PC-9 (cell line): ENCODE measurements at places on chromosomes 16 and 17. TPM values are rescaled to one million over a fixed set of nuclear protein-coding genes. Genes with fewer than 3 reads are reported as not detected.

GRCh38 chr17:81025741-81026129, 9.2 kb upstream of the BAIAP2 start:
- no peak overlapping the region for H3K27ac ChIP-seq
- DNase-seq: no peak
- no peak overlapping the region for H3K4me3 ChIP-seq
- no peaks in the 10 kb centered on the region for H3K36me3 ChIP-seq
- no peaks in the 10 kb centered on the region for H3K27me3 ChIP-seq

- no peak for DNase-seq
- no peak overlapping the region for H3K27ac ChIP-seq
- H3K27me3 ChIP-seq: no peaks in the 10 kb centered on the region
- no peak overlapping the region for H3K4me3 ChIP-seq
- H3K4me1 ChIP-seq: no peaks in the 10 kb centered on the region
- H3K36me3 ChIP-seq: no peaks in the 10 kb centered on the region
Measured at GRCh38 chr17:82964851-82965341, 114.5 kb upstream of the METRNL start.

GRCh38 chr16:1099189-1100083, 3.4 kb upstream of the C1QTNF8 start:
- no peaks in the 10 kb centered on the region for H3K36me3 ChIP-seq
- no peak for DNase-seq
- peaks cover 57% of the 10 kb centered on the region for H3K27me3 ChIP-seq
- no peak overlapping the region for H3K4me3 ChIP-seq

DNA sequence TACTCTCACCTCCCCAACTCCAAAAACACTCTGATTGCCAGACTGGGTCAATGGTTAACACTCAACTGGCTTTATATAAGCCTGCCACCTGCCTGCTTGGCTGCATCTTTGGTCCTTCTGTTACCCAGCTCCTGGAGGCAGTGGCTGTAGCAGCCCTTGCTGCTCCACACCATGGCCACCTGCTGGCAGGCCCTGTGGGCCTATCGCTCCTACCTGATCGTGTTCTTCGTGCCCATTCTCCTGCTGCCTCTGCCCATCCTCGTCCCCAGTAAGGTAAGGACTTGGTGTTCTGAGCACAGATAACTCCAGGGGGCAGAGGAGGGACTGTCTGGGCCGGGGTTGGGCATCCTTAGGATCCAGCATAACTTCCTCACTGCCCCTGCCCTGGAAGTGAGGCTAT, at the start of gene SLC13A2:
SLC13A2 (plus strand) TSS at position 103 of the 400 bp plus-strand sequence; CDS start at position 172, 69 bp downstream.
- H3K27me3 ChIP-seq: no peaks in the 10 kb centered on the region
- peaks cover 20% of the 10 kb centered on the region for H3K4me1 ChIP-seq
- no peak within 1 kb of the TSS for H3K27ac ChIP-seq
- no peaks in the 10 kb centered on the region for H3K36me3 ChIP-seq
- H3K4me3 ChIP-seq: no peak within 1 kb of the TSS

DNA sequence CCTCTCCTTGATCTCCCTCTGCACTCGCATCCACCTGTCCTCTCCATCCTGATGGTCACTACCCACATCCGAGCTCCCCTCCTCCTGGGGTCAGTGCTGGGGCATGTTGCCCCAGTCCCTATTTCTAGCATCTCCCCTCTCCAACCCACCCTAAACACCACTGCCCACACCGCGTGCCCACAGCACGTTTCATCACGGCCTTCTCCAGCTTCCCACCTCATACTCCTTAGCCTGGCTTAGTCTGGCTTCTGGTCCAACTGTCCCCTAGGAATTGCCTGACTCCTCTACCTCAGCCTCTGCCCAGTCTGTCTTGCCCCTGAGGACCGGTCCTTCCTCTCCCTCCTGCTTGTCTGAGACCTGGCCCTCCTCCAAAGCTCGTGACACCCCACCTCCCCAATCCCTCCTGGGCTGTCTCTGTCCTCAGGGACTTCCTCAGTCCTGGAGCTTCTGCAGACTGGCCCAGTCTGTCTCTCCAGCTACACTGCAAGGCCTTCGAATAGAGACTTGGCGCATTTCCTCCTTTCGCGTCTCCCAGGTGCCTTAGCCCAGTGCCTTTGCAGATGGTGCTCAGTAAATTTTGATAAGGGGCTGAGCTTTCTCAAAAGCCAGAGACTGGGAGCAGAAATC, 4.9 kb downstream of the ALOX15 start:
- H3K4me3 ChIP-seq: no peak overlapping the region
- DNase-seq: no peak
- no peak overlapping the region for H3K27ac ChIP-seq
- no peaks in the 10 kb centered on the region for H3K36me3 ChIP-seq
- peaks cover 10% of the 10 kb centered on the region; the same call in 1 of the 2 replicates for H3K4me1 ChIP-seq

- no peak for DNase-seq
- no peaks in the 10 kb centered on the region for H3K27me3 ChIP-seq
- no peaks in the 10 kb centered on the region for H3K4me1 ChIP-seq
- no peak overlapping the region for H3K4me3 ChIP-seq
Measured at GRCh38 chr16:71859762-71860521, 14.2 kb downstream of the ATXN1L start.

GRCh38 chr17:51391982-51392654, 131.8 kb downstream of the UTP18 start:
- H3K4me1 ChIP-seq: no peaks in the 10 kb centered on the region
- no peak overlapping the region for H3K27ac ChIP-seq
- no peaks in the 10 kb centered on the region for H3K36me3 ChIP-seq
- no peak for DNase-seq

- peaks cover 6% of the 10 kb centered on the region; the same call in 1 of the 2 replicates for H3K27me3 ChIP-seq
- H3K4me3 ChIP-seq: no peak overlapping the region
- DNase-seq: no peak
- no peaks in the 10 kb centered on the region for H3K4me1 ChIP-seq
- H3K36me3 ChIP-seq: no peaks in the 10 kb centered on the region
Measured at GRCh38 chr16:17037499-17037898, 433.3 kb downstream of the XYLT1 start.

- H3K27ac ChIP-seq: no peak within 1 kb of the TSS
- H3K36me3 ChIP-seq: no peaks in the 10 kb centered on the region
- no peak within 1 kb of the TSS for H3K4me3 ChIP-seq
- no peaks in the 10 kb centered on the region for H3K27me3 ChIP-seq
- peaks cover 1% of the 10 kb centered on the region; the same call in 1 of the 2 replicates for H3K4me1 ChIP-seq
Measured at GRCh38 chr17:41711669-41712400, at the start of gene GAST. GAST (plus strand) TSS chr17:41712331; CDS start chr17:41715437, 3,106 bp downstream.

GRCh38 chr17:36545465-36546417, 1.0 kb downstream of the GGNBP2 start:
- peak; percentile 97 for DNase-seq
- peaks cover 20% of the 10 kb centered on the region for H3K36me3 ChIP-seq
- H3K27me3 ChIP-seq: no peaks in the 10 kb centered on the region
- peaks cover 27% of the 10 kb centered on the region for H3K4me1 ChIP-seq
- peak overlapping the region; percentile 62 for H3K27ac ChIP-seq

DNA sequence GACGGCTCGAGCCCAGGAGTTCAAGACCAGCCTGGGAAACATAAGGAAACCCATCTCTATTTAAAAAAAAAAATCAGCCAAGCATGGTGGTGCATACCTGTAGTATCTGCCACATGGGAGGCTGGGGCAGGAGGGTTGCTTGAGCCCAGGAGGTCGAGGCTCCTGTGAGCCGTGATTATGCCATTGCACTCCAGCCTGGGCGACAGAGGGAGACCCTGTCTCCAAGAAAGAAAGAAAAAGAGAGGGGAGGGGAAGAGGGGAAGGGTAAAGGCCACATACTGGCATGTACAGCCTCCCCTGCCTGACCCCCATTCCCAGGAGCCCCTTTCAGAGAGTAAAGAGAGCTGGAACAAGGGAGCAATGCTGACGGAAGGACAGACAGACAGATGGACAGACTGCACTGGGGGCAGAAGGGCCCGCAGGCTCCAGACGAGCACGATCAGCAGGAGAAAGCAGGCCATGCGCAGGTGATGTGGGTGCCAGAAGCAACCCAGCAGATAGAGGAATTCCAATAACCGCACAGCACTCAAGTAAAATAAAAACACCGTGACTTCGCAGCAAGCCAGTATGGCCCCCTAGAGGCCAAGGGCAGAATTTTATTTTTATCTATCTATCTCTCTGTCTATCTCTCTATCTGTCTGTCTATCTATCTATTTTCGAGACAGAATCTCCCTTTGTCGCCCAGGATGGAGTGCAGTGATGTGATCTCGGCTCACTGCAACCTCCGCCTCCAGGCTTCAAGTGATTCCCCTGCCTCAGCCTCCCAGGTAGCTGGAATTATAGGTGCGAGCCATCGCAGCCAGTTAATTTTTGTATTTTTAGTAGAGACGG, 27.1 kb upstream of the SNN start:
- H3K27me3 ChIP-seq: no peaks in the 10 kb centered on the region
- peak overlapping the region; percentile 15; the same call in 1 of the 2 replicates for H3K4me3 ChIP-seq
- H3K27ac ChIP-seq: peak overlapping the region; percentile 99
- H3K4me1 ChIP-seq: peaks cover 43% of the 10 kb centered on the region
- peak; percentile 59 for DNase-seq

GRCh38 chr16:83392743-83393142, 415.0 kb upstream of the HSBP1 start:
- H3K4me1 ChIP-seq: no peaks in the 10 kb centered on the region
- peaks cover 16% of the 10 kb centered on the region; the same call in 1 of the 2 replicates for H3K27me3 ChIP-seq
- H3K4me3 ChIP-seq: no peak overlapping the region

DNA sequence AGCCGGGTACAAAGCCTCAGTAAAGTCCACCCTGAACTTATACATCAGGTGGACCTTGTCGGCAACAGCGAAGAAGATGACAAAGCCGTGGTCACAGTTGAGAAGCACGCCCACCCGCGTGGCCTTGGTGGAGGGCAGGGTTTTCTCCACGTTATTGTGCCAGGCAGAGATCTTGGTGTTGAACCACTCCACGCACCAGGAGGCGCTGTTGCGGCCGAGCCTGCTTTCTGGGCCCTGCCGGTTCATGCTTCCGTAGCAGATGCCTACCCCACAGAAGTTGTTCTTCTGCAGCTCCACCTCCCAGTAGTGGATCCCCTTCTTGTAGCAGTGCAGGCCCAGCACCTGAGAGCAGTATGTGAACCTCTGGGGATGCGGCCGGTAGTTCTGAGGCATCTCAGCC, 22.1 kb downstream of the TRIM25 start:
- H3K27ac ChIP-seq: no peak overlapping the region
- H3K4me3 ChIP-seq: no peak overlapping the region
- DNase-seq: no peak
- no peaks in the 10 kb centered on the region for H3K4me1 ChIP-seq

- no peak for DNase-seq
- no peak overlapping the region for H3K27ac ChIP-seq
- no peaks in the 10 kb centered on the region for H3K4me1 ChIP-seq
- no peaks in the 10 kb centered on the region for H3K27me3 ChIP-seq
Measured at GRCh38 chr17:6591599-6592158, 35.3 kb upstream of the PITPNM3 start.

GRCh38 chr16:88466175-88466862, 13.2 kb downstream of the ZFPM1 start:
- H3K4me1 ChIP-seq: no peaks in the 10 kb centered on the region
- H3K27ac ChIP-seq: no peak overlapping the region
- H3K27me3 ChIP-seq: no peaks in the 10 kb centered on the region
- no peaks in the 10 kb centered on the region for H3K36me3 ChIP-seq
- DNase-seq: no peak
- H3K4me3 ChIP-seq: no peak overlapping the region

DNA sequence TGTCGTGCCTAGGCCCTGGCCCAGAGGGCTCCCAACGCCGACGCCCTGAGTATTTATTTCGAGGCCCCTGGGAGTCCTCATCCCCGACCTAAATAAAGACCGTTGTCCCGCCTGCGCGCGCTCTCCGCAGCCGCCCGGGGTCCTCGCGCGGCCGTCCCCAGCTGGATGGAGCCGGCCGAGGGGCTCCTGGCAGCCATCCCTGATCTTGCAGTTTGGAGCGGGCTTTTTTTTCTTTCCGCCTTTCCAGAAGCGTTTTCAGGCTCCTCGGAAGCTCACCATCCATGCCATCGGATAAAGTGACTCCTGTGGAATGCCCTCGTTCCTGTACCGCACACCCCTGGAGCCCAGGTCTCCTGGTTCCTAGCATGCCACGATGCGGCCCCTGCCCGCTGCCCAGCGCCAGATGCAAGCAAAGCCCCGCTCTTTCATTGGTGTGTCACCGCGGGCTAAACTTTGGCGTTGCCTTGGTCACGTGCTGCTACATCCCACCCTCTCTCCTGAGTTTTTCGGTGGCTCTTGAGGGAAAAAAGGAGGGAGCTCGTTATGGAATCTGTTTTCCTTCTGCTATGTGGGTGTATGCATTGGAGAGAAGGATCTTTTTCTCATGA, 716 bp downstream of the TMEM94 start:
- peak overlapping the region; percentile 88 for H3K4me3 ChIP-seq
- DNase-seq: no peak
- H3K27ac ChIP-seq: peak overlapping the region; percentile 47; the same call in 1 of the 2 replicates
- H3K27me3 ChIP-seq: no peaks in the 10 kb centered on the region
- H3K36me3 ChIP-seq: no peaks in the 10 kb centered on the region

- no peaks in the 10 kb centered on the region for H3K27me3 ChIP-seq
- no peak overlapping the region for H3K27ac ChIP-seq
- no peak for DNase-seq
- no peak overlapping the region for H3K4me3 ChIP-seq
Measured at GRCh38 chr16:21722771-21723455, 59.1 kb downstream of the OTOA start.

DNA sequence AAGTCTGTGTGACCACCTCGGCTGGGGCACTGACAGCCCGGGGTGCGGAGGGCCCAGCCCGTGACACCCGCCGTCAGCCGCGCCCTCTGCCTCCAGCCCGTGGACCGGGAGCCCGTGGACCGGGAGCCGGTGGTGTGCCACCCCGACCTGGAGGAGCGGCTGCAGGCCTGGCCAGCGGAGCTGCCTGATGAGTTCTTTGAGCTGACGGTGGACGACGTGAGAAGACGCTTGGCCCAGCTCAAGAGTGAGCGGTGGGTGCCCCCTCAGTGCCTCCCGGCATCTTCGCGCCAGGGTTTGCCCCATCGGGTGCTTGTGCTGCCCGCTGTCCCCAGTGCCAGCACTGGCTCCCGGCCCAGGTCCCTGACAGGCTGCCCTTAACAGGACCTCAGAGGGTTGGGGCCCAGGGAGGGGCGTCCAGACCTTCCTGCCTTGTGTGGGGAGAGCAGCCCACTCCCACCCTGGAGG, 13.7 kb downstream of the CENPX start:
- DNase-seq: no peak
- H3K27ac ChIP-seq: no peak overlapping the region
- no peaks in the 10 kb centered on the region for H3K36me3 ChIP-seq
- no peak overlapping the region for H3K4me3 ChIP-seq

The KRTAP1-5 gene
- total RNA-seq: not detected in 2 replicates

The TMEM235 gene
- total RNA-seq: not detected in 2 replicates

The C16orf54 gene
- total RNA-seq: not detected in 2 replicates

The TEKT5 gene
- total RNA-seq: 1.5 TPM in 1 of 2 replicates, not detected in the other

The MFAP4 gene
- total RNA-seq: not detected in 2 replicates

The PRAC2 gene
- total RNA-seq: not detected in 2 replicates

The KRT27 gene
- total RNA-seq: not detected in 2 replicates

The SLFN12 gene
- total RNA-seq: 9.7 and 14.3 TPM in 2 replicates

The CNTNAP4 gene
- not detected in 2 replicates for total RNA-seq
